ENCODE measurements at places on chromosomes 4 and X.

GRCh38 chr4:111761531-111761930 lies 383.7 kb upstream of the FAM241A start:
- DNase-seq, result no peak

- no peak for DNase-seq
Measured at GRCh38 chrX:10726647-10727046, 106.3 kb upstream of the MID1 start.

DNA sequence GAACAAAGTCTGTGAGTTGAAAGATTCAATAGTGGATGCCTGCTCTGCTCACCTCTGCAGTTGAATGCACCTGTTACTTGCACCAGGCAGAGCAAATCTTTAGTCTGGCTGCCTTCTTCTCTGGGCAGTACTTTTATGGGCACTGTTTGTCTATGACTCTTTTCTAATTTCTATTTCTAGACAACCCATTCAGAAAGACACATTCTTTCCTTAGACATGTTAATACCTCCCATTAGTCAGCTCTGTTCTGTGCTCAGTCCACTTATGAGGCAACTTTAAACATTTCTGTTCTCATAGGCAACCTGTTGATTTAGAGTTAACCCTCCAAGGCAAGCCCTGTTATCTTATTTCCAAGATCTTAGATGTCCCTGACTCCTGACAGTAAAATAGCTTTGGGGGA lies 108.9 kb downstream of the SYNPO2 start:
- no peak for DNase-seq

DNA sequence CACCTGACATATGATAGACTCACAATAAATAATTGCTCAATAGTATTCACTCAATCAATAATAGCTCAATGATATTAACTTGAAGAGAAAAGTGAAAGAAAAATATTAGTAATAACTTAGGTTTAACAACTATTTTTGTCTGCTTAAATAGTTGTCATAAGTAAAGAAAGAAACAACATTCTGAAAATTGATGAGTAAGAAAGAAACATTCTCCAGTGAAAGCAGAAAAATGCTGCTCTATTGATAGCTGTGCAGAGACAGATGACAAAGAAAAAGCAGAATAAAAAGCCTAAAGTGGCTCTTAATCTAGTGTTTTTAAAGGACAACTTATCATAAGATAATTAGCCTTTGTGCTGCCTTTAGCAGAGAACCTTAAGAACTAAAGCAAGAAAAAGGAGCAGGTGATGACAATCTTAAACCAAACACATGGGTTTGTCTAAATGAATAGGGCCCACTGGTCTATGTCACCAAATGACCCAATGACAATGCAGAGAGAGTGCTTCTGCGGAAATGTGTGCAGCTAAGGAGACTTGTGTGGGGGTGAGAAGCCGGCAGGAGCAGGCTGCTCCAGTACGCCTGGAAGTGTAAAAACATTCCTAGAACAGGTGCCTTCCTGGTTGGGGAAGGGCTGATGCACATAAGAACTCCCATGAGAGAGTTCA lies 13.2 kb downstream of the HS3ST1 start:
- no peak for DNase-seq

DNA sequence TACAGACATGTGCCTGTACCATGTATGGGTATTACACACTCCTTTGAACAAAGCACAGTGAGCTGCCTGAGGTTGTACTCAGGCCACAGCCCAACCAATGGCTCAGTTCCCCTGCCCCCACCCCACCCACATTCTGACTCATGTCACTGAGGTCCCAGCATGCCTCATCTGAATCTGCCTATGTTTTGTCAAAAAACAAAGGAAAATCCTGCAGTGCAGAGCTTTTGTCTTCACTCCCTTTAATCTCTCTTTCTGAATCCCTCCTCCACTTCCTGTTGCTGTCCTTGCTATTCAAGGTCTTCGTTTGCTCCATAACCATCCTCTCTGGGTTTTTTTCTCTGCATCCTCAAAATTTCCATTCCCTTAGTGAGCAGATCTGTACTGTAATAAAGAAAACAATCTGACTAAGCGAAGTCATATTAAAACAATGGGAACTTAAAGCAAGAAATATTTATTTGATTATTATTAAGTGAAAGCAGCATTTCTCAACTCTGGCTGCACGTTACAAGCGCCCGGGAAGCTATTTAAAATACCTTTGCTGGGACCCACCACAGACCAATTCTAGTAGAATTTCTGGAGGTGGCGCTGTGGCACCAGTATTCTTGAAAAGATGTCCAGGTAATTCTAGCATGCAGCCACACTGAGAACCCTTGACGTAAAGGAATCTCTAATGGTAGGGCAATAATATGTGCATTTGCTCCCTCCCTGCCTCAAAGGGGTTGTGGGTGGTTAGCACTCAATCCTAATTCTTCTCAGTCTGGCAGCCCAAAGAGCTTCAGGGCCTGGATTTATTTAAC lies 8.7 kb downstream of the GUCY2F start:
- DNase-seq, result no peak

DNA sequence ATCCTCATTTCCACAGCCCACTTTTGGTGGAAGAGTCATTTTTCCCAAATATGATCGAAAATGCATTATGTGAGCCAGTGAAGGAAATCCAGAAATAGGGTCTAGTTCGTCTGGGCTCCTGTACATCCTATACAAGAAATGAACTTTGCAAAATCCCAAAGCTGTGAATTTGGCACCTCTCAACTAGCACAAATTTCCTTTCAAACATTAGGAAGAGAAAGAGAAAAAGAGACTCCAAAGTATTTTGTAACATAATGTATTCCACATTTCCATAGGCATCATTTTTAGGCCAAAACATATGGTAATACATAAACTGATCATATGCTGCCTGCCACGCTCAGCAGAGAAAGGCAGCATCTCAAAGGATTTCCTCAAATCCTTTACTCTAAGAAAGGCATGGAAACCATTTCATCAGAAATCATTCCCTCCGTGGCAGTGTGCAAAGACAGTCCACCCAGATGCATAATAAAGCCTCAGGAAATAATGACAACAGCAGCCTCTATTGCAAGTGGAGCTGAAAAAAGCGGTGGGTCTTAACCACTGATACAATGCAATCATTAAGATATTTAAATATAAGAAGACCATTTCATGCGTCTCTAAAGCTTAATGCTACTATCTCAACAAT lies 56.8 kb downstream of the ANOS1 start:
- no peak for DNase-seq

GRCh38 chr4:176645246-176645960 lies 147.3 kb downstream of the VEGFC start:
- DNase-seq, result no peak

DNA sequence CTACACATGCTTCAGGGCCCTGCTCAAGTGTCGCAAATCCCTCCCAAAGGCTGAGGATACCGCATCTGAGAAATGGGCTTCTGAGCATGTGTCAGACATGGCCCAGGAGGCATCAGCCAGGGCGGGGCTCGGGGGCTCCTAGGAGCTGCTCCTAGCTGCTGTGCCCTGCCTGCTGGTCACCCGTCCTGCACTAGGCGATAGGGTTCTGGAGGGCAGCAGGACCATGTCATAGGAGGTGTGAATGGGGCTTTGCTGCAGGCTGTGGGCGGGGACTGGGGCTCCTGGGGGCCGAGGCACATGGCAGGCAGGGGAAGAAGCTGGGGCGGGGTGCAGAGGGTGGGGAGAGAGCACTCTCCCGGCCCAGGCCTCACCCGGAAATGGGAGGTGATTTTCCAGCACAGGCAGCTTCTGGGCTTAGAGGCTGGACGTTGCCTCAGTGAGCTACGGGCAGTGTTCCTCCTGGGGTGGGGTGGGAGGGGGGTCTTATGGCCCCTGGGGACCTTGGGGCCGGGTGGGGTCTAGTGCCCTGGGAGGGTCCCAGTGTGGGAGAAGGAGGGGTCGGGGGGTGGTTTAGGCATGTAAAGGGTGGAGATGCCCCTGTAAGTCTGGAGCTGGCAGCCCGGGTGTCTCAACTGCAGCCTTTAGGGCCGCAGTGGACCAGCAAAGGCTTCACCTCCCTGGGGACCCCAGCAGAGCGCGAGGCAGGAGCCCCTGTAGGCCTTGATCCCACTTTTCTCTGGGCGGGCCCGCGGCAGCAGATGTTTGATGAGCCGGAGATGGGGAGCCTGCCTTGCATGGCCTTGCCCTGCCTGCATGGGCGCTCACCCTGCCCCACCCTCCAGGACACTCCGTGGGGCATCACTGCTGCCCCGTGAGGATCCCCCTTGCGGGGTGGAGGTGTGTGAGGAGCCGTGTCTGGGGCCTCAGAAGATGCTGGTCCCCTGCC lies 98.6 kb upstream of the LRPAP1 start:
- DNase-seq, result no peak

DNA sequence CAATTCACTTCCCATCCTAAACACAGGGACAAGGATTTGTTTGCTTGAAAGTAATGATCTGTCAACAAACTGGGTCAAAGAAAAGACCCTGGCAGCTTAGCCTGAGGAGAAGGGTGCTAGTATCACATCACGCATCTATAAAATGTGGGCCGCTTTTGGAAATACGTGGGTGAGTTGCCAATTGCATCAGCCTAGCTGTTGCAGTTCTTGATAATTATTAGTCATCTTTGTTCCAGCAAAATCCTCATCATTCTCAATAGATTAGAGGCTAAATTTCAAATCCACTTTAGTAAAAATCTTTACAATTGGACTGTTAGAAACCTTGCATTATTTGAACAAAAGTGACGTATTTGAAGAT lies 33.6 kb upstream of the TAPT1 start:
- DNase-seq, result no peak

GRCh38 chr4:79163981-79164490 lies 161.8 kb downstream of the NAA11 start:
- DNase-seq, result no peak

- no peak for DNase-seq
Measured at GRCh38 chr4:102438396-102439235, 62.5 kb upstream of the NFKB1 start.

DNA sequence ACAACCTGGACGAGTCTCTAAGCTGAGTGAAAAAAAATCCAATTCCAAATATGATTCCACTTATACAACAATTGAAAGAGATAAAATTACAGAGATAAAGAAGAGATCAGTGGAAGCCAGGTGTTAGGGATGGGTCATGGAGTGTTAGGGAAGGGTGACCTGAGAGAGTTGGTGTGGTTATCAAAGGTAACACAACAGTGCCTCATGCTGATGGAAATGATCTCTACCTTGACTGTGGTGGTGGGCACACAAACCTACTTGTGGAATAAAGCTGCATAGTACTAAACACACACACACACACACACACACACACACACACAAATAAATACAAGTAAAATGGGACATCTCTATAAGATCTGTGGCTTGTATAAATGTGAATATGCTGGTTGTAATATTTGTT lies 26.0 kb downstream of the BEND2 start:
- DNase-seq, result no peak

DNA sequence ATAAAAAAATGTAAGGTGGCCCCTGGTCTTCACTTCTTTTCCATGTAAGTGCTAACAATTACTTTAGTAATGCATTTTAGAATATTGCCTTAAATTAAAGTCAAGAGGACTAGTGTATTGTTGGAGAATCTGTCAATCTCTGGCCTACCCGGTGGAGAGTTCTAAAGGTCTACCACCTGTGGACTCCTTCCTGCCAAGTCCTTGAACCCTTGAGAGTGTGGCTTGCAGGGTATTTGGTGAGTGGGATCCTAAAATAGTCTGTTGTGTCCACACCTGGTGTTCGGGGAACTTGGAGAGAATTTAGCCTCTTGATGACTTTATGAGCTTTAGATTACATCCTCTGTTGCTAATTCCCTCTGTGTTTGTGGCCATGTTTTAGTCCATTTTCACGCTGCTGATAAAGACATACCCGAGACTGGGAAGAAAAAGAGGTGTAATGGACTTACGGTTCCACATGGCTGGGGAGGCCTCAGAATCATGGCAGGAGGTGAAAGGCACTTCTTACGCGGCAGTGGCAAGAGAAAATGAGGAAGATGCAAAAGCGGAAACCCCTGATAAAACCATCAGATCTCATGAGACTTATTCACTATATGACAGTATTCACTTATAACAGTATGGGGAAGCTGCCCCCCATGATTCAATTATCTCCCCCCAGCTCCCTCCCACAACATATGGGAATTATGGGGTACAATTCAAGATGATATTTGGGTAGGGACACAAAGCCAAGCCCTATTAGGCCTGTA lies 23.8 kb downstream of the DDIT4L start:
- DNase-seq, result no peak

GRCh38 chr4:82217986-82218715 lies 155.6 kb downstream of the HNRNPD start:
- no peak for DNase-seq

DNA sequence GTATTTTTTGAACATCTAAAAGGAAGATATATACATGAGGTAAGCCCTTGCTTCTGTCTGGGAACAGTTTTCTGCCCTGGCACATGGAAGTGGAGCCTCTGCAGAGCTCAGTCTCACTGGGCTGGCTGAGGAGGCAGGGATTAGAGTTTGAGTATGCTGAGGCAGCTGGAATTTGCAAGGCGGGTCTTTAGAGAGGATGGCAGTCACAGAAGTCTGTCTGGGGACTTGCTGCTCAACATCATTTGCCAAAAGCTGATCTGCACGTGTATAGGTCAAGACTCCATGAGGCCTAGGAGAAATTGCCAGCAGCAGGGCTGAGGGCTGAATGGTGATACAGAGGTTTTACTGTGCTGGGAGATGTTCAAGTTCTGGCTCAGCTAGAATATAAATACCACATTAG lies 163.6 kb upstream of the ANK2 start:
- no peak for DNase-seq

- no peak for DNase-seq
Measured at GRCh38 chrX:133415276-133416105, at the start of gene GPC4. Gene GPC4, minus strand, starts transcription at chrX:133415489. Its CDS starts 524 bp downstream, at chrX:133414965.

GRCh38 chr4:53576676-53577372 lies 14.5 kb downstream of the LNX1 start:
- no peak for DNase-seq

DNA sequence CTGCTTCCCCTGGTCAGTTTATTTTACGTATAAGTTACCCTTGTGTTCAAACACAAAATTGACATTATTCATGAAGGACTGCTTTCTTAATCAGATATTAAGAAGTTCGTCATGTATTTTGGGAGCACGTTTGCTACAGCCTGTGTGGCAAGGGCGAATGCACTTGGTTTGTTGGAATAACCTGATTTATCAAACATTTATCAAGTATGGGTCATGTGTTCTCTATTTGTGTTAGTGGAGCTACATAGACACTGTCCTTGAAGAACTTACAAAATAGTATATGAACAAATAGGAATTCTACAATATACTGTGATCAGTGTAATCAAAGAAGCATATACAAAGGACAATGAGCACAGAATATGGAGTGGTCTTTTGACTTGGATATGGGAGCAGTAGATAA lies 22.4 kb downstream of the RAB33B start:
- DNase-seq, result no peak

DNA sequence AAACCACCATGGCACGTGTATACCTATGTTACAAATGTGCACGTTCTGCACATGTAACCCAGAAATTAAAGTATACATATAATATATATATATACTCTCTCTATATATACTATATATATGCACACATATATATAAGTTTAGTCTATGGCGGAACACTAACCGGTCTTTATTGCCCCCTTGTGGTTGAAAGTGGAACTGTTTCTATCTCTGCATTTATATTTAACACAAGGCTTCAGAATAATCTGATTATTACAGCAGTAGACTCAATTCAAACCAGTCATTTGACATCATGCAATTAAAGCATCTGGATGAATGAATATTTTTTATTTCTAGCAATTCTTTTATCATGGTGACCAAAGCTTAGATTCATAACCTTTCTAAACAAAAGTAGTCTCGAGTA lies 14.6 kb downstream of the RAB9B start:
- DNase-seq, result no peak
